PC-3 (cell line): ENCODE measurements at places on chromosomes 4 and X. TPM values are rescaled to one million over a fixed set of nuclear protein-coding genes. Genes with fewer than 3 reads are reported as not detected.

Gene LRCH2
- total RNA-seq, result 0.11 TPM in 1 of 2 replicates, not detected in the other

GRCh38 chrX:101551380-101551767 is 1.0 kb downstream of the ARMCX1 start:
- DNase-seq, result no peak
- H3K4me1 ChIP-seq, result no peaks in the 10 kb centered on the region
- peaks cover 9% of the 10 kb centered on the region; the same call in 1 of the 2 replicates for H3K27me3 ChIP-seq
- H3K36me3 ChIP-seq, result no peaks in the 10 kb centered on the region
- no peak overlapping the region for H3K4me3 ChIP-seq

- no peak overlapping the region for H3K27ac ChIP-seq
- no peaks in the 10 kb centered on the region for H3K36me3 ChIP-seq
- H3K27me3 ChIP-seq, result no peaks in the 10 kb centered on the region
- no peak overlapping the region for H3K4me3 ChIP-seq
- no peak for DNase-seq
These were observed 258.9 kb downstream of the TENM3 start for GRCh38 chr4:182502064-182502463.

- peak; percentile 85 for DNase-seq
- no peak overlapping the region for H3K27ac ChIP-seq
- H3K4me3 ChIP-seq, result no peak overlapping the region
- no peaks in the 10 kb centered on the region for H3K36me3 ChIP-seq
- peaks cover 19% of the 10 kb centered on the region for H3K4me1 ChIP-seq
- no peaks in the 10 kb centered on the region for H3K27me3 ChIP-seq
These were observed 57.2 kb upstream of the RAB9B start for GRCh38 chrX:103889216-103889615.

DNA sequence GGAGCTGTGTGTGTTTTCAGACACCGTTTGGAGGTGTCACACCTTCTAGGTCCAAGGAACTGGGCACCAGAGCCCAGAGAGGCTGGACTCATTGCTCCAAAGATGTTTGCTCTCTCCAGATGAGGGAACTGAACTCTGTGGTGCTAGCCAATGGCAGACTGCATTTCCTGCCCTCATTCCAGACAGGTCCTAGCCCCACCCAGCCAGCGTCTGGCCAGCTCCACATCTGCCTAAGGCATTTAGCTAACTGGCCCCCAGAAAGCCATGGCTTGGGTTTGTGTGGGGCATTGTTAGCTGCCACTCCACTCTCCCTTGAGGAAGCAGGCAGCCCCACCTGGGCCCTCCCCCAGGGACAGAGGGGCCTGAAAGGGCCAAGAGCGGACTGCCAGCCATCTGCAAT is 11.4 kb downstream of the FGD1 start:
- no peak overlapping the region for H3K4me3 ChIP-seq
- H3K27ac ChIP-seq, result no peak overlapping the region
- no peaks in the 10 kb centered on the region for H3K4me1 ChIP-seq
- DNase-seq, result no peak
